Activated CD4-positive, alpha-beta T cell treated with anti-CD3 and anti-CD28 coated beads for 36 hours (primary cell): ENCODE measurements at places on chromosomes 16 and 17.
A peak's percentile ranks its signal among the peaks of the same experiment; 100 is the strongest.

GRCh38 chr17:44258811-44259351, 9.1 kb downstream of the SLC4A1 start:
- DNase-seq: no peak

DNA sequence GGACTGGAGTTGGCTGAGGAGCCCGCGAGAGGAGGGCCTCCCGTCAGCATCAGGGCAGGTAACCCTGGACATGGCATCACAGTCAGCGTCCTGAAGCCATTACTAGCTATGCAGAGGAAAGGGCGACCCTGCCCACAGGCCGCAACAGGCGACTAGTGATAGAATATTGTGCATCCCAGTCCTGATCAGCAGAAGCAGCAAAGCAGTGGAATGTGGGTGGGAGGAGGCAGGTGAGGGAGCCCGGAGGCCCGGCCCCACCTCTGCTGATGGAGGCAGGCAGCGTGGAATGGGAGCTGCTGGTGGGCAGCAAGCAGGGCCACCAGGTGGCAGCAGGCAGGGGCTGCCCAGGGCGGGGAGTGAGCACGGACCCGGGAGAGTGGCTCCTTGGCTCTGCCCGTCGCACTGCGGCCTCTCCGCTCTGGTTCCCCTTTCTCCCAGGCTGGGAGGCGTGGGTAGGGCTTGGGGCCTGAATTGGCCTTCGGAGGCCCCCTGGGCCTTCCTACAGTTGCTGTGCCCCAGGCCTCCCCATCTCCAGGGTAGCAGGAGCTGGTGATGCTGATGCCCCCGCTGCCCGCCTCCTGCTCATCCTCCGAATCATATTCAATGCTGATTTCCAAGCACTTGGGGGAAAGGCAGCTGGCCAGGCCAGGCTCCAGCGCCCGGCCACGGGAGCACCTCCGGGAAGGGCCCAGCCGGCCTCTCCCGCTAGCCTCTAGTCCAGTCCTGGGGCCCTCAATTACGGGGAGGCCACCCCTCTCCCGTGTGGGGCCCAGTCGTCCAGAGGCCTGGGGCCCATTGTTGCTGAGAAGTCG, 20.2 kb downstream of the TSPOAP1 start:
- no peak for DNase-seq

DNA sequence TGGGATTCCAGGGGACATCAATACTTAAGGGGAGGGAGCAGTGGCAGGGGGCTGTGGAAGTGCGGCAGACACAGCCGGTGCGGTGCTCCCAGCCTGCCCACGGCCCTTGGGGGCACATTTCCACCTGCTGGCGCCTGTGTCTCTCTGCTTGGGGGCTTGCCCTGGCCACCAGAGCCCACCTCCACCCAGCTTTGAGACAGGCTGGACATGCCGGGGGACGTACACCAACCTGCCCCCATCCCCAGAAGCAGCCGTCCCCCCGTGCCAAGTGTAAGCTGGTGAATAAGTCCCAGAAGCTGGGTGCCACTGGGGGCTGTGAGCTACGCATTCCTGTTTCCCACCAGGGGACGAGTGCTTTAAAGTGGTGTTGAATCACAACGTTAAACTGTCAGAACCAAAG, 172.6 kb downstream of the GSG1L start:
- no peak for DNase-seq

GRCh38 chr17:8284126-8284525, 4.3 kb upstream of the RANGRF start:
- DNase-seq: no peak

DNA sequence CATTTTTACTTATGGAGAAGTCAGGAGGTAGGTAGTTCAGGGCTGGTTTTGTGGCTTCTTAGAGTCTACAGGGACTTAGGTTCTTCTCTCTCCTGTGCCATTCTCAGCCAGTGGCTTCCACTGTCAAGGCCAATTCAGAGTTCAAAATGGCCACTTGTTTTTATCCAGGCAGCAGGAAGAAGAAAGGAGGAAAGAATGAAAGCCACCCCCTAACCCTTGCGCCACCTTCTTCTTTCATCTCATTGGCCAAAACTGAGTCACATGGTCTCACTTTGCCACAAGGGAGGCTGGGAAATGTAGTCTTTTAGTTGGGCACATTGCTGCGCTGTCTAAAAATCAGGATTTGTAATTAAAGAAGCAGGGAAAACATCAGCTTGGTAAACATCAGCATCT, 60.8 kb upstream of the MED9 start:
- peak; percentile 46 for DNase-seq

DNA sequence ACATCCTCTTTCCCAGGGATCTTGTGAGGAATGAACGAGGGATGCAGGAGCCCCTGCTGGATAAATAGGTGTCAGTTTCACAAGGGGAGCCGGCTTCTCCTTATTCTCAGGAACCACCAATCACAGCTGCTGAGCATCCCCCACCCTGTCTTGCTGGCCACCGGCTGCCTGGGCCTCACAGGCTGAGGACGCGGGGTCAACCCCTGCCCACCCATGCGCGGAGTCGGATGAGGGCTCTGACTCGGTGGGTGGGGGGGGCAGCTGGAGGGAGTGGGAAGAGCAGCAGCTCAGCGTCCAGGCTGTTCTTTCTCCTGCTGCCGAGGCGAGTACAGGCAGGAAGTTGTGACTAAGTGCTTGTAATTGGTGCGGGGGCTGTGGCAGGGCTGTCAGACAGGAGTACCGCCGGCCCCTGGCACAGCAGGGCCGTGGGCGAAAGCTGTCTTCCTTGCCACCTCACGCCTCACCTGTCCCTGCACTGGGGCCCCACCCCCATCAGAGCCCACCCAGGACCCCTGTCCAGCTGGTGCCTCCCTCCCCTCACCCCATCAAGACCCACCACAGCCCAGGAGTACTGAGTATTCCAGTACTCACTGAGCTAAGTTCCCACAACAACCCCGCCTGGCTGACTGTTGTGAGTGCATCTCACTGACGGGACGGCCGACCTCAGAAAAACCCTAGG, 11.0 kb upstream of the DPEP1 start:
- DNase-seq: peak; percentile 87

DNA sequence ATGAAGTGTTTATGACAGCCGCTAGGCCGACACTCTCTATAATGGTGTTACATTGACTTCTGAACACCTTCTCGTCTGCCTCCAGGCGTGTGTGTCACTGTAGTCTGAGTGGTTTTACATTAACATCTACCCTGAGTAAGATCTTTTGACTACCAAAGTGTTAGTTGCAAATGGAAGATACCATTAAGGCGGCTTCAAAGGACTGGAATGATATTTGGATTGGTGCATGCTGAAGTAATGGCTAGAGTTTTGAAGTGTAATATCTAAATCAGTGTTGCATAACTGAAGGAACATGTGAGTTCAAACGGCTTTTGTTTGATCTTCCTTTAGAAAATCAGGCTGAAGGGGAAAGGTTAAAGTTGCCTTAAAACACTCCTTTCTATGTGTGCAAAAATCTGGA, 52.2 kb downstream of the BCAS3 start:
- DNase-seq: no peak

- no peak for DNase-seq
These were observed 229.8 kb downstream of the SEC14L1 start for GRCh38 chr17:77370586-77370985.

GRCh38 chr17:59762049-59762823, 54.8 kb downstream of the VMP1 start:
- DNase-seq: no peak

- no peak for DNase-seq
These were observed 4.4 kb downstream of the ESRP2 start for GRCh38 chr16:68231384-68232136.

DNA sequence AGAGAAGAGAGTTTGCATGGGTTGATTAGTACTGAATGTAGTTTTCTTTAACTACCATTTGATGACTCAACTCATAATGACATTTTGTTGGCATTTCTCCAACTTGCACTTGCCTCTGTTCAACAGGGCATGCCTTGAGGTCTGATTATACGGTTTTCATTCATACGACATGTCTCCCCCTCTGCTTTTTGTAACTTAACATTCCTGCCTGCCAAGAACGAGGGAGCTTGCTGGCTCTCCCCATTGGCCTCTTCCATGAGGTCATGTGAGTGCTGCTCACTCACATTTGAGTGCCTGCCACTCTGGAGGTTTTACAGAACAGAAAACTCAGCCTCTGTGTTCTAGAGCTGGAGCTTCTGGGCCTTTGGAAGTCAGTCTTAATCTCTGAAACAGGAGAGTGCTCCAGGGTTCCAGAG, 19.7 kb downstream of the MAP2K6 start:
- DNase-seq: no peak

GRCh38 chr16:11035096-11035495, 90.7 kb downstream of the CLEC16A start:
- no peak for DNase-seq

- no peak for DNase-seq
These were observed 3.3 kb downstream of the CHCT1 start for GRCh38 chr17:60425626-60426025.

DNA sequence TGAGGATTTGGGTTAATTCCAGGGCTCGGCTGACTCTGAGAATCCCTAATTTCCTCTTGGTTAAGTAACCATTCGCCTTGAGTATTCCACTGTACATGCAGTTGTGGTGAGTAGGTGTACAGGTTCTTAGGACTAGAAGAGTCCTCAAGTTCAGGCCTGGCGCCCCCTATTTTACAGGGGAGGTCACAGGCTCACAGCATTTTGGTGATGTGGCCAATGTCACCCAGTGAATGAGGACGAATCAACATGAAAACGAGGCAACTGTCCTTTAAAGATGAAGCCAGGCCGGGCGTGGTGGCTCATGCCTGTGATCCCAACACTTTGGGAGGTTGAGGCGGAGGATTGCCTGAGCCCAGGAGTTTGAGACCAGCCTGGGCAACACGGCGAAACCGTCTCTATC, 55.4 kb downstream of the ABCC6 start:
- no peak for DNase-seq

GRCh38 chr16:27369806-27370205, 32.2 kb upstream of the IL21R start:
- no peak for DNase-seq

DNA sequence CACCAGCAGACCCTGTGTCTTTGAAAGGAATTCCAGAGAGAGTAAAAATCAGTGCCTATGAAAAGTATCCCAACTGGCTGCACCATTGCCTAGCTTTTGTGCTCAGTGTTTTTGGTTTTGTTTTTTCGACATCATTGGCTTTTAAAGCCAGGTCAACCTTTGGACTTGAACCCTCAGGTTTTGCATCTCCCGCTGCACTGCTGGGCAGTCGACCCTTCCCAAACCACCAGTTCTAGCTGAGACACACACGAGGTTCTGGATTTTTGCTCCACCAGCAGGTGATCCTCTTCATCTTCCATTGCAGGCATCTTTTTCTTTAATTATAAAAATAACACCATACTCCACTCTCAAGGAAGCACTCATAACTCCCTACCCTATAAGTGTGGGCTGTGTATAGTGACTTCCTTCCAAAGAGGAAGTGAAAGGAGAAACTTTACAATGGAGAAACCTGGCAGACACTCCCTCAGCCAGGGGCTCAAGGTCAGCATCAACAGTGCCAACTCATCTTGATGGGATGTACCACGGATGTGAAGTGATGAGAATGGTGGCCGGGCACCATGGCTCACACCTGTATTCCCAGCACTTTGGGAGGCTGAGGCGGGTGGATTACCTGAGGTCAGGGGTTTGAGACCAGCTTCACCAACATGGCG, 57.8 kb downstream of the BMERB1 start:
- no peak for DNase-seq

- DNase-seq: no peak
These were observed 9.2 kb upstream of the NF1 start for GRCh38 chr17:31085563-31085962.

GRCh38 chr17:27573971-27574525, 56.9 kb upstream of the LGALS9 start:
- peak; percentile 46 for DNase-seq

GRCh38 chr16:56931271-56931891, 561 bp upstream of the HERPUD1 start:
- DNase-seq: peak; percentile 32

DNA sequence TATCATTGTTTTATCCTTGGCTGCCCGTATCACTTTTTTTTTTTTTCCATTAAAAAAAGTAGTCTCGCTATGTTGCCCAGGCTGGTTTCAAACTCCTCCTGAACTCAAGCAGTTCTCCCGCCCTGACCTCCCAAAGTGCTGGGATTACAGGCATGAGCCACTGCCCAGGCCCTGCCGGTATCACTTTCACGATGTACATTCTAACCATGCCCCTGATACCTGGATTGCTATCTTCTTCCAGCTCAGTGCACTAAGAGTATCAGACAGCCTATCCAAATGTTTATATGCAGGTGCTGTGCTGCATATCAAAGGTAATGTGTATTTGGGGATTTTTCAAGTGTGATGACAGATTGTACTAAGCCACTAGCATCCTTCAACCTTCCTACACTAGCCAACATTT, 14.2 kb downstream of the MOSMO start:
- DNase-seq: no peak

DNA sequence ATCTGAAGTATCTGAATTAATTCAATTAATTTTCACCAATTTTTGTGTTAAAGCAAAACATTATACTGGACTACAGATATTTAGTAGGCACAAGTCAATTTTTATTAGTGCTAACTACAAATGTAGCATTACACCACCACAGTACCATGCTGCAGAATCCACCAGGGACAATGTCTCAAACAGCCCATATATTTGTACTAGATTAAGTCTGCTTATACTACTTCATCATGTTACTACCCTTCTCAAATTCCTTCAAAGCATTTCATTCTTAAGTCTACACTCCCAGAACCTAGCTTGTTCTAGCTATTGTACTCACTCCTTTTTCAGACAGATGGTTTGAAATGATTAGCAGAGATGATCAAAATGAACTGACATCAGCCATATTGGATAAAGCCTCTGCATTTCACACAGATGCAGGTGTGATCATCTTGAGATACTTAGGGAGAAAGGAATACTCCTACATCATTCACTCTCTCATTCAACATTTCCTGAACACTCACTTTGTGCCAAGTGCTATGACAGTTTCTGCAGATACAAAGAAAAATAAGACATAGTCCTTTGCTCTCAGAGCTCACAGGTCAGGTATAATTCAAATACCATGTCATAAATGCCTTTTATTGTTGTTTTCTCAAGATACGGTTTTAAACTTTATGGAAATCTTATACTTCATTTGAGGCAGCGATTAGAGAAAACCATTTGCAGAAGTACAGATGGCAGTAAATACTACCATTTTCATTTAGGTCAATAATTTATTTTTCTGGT, 47.7 kb downstream of the SMURF2 start:
- no peak for DNase-seq

GRCh38 chr17:77076124-77076830, 64.5 kb upstream of the SEC14L1 start:
- no peak for DNase-seq

DNA sequence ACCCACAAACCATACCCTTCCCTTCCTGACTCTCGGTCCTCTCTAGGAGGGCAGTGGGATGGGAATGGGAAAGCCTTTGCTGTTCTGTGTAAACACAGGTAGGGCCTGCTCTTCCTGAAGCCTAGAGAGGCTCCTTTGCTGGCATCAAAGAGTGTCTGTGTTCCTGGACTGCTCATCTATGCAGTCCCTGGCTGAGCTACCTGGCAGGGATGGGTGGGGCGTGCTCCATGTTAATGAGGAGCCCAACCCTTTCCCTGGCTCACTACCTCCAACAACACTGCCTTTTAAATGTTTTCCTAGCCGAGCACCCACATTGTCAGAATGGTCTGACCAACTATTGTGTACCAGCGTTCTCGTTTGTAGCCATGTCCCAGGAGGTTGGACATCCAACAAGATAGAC, 26.6 kb upstream of the NAGLU start:
- no peak for DNase-seq
